ENCODE measurements at places on chromosomes 2 and 18. TPM values are rescaled to one million over a fixed set of nuclear protein-coding genes. Genes with fewer than 3 reads are reported as not detected.

GRCh38 chr2:147904051-147904450 lies 59.2 kb downstream of the ACVR2A start:
- no peak overlapping the region for H3K27ac ChIP-seq
- no peaks in the 10 kb centered on the region for H3K27me3 ChIP-seq
- H3K36me3 ChIP-seq, result peaks cover 15% of the 10 kb centered on the region
- peaks cover 23% of the 10 kb centered on the region for H3K4me1 ChIP-seq
- no peak overlapping the region for H3K4me3 ChIP-seq

MREG gene
- 0.50 TPM for total RNA-seq

GRCh38 chr2:147818741-147819140 lies 26.1 kb upstream of the ACVR2A start:
- H3K4me1 ChIP-seq, result no peaks in the 10 kb centered on the region
- H3K36me3 ChIP-seq, result no peaks in the 10 kb centered on the region
- H3K4me3 ChIP-seq, result no peak overlapping the region
- no peak overlapping the region for H3K27ac ChIP-seq
- DNase-seq, result no peak

MDH1B gene
- 0.19 TPM for total RNA-seq

COLEC12 gene
- total RNA-seq, result 22.0 TPM

DNA sequence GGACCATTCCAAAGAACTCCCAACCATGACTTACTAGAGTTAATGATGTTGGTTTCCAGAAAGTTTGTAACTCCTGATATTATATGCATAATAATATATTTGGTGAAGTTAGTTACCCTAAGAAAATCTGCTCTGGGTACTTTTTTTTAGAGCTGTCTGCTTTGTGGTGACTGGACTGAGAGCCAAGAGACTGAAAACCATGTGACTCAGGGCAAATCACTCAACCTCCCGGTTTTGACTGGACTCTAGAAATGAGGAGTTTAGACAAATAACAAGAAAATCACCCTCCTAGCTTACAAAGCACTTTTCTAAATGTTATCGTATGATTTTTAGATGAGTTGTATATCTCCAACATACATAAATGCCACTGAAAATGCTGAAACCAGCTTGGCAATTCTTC lies 138.3 kb upstream of the RND3 start:
- no peak for DNase-seq
- H3K36me3 ChIP-seq, result no peaks in the 10 kb centered on the region
- H3K27ac ChIP-seq, result no peak overlapping the region
- H3K4me1 ChIP-seq, result peaks cover 15% of the 10 kb centered on the region
- no peaks in the 10 kb centered on the region for H3K27me3 ChIP-seq

GRCh38 chr2:160465002-160465401 lies 28.6 kb downstream of the RBMS1 start:
- no peak for DNase-seq
- H3K4me1 ChIP-seq, result peaks cover 88% of the 10 kb centered on the region
- no peak overlapping the region for H3K4me3 ChIP-seq

DNA sequence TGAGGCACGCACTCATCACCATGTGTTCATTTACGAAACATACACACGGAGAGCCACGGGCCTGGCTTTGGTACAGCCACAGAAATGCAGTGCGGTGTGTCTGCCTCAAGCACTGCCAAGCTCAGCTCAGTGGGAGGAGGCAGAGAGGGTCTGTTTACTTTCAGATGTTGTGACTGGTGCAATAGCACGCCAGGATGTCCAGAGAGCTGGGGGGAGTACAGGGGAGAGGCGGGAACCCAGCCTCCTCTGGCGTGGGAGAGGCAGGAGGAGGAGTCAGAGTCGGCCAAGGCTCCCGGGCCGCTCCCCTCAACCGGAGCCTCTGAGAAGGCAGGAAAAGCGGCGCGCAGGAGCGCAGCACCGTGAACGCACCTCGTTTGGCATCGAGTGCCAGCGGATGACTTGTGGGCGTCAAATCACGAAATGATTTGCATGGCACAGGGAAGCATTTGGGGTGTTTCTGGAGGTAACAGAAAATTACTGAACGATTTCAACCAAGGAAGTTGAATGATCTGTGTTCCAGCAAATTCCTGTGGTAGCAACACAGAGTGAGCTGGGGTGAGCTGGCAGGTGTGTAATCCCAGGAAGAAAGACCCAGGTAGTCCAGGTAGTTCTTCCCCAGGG lies 143.0 kb downstream of the ZNF516 start:
- H3K27ac ChIP-seq, result peak overlapping the region; percentile 21
- H3K36me3 ChIP-seq, result no peaks in the 10 kb centered on the region
- peak overlapping the region; percentile 31 for H3K4me3 ChIP-seq
- H3K4me1 ChIP-seq, result peaks cover 41% of the 10 kb centered on the region
- no peaks in the 10 kb centered on the region for H3K27me3 ChIP-seq
- DNase-seq, result peak; percentile 93

GRCh38 chr18:26911840-26912239 lies 46.3 kb upstream of the AQP4 start:
- no peaks in the 10 kb centered on the region for H3K27me3 ChIP-seq
- peaks cover 4% of the 10 kb centered on the region for H3K4me1 ChIP-seq
- H3K4me3 ChIP-seq, result no peak overlapping the region
- no peaks in the 10 kb centered on the region for H3K36me3 ChIP-seq

GRCh38 chr2:171956135-171956825 lies 34.0 kb downstream of the HAT1 start:
- no peaks in the 10 kb centered on the region for H3K27me3 ChIP-seq
- peaks cover 26% of the 10 kb centered on the region for H3K36me3 ChIP-seq
- H3K27ac ChIP-seq, result no peak overlapping the region
- no peak for DNase-seq
- peaks cover 14% of the 10 kb centered on the region for H3K4me1 ChIP-seq
- H3K4me3 ChIP-seq, result no peak overlapping the region

KCNIP3 gene
- 16.7 TPM for total RNA-seq

EPB41L3 gene
- total RNA-seq, result 39.6 TPM

- no peak overlapping the region for H3K27ac ChIP-seq
- H3K4me3 ChIP-seq, result no peak overlapping the region
- H3K4me1 ChIP-seq, result no peaks in the 10 kb centered on the region
These were observed 26.2 kb upstream of the ARHGEF4 start for GRCh38 chr2:130810490-130810889.

TMEM214 gene
- 47.7 TPM for total RNA-seq

Data from esophagus muscularis mucosa (tissue), 4 donors.